ENCODE measurements at places on chromosomes 16 and 17. TPM values are rescaled to one million over a fixed set of nuclear protein-coding genes. Genes with fewer than 3 reads are reported as not detected.

Gene NRN1L
- not detected for total RNA-seq

Gene TP53TG3D
- not detected for total RNA-seq

DNA sequence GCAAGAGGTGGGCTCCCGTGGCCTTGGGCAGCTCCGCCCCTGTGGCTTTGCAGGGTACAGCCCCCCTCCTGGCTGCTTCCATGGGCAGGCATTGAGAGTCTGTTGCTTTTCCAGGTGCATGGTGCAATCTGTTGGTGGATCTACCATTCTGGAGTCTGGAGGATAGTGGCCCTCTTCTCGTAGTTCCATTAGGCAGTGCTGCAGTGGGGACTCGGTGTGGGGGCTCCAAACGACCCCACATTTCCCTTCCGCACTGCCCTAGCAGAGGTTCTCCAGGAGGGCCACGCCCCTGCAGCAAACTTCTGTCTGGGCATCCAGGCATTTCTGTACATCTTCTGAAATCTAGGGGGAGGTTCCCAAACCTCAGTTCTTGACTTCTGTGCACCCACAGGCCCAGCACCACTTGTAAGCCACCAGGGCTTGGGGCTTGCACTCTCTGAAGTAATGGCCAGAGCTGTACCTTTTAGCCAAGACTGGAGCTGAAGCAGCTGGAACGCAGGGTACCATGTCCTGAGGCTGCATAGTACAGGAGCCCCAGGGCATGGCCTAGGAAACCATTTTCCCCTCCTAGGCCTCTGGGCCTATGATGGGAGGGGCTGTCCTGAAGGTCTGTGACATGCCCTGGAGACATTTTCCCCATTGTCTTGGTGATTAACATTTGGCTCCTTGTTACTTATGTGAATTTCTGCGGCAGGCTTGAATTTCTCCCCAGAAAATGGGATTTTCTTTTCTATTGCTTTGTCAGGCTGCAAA is 6.0 kb downstream of the PRKAR1A start:
- no peak for DNase-seq

DNA sequence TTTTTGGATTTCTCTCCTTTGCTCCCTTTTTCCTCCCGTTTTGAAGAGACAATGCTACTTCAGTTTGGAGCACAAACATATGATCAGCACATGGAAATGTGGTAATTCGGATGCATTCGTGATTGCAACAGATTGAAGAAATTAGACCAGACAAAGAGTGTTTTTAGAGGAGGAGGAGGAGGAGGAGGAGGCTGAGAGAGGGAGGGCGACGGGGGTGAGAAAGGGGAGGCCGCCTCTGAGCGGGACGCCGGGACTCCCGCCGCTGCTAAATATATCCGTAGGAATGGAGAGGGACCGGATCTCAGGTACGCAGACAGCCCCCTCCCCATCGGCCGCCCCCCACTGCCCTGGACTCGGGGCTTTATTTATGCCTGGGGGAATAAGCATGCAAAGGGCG is 179.3 kb downstream of the SEC14L1 start:
- no peak for DNase-seq

GRCh38 chr17:41421116-41421515 is 3.3 kb downstream of the KRT37 start:
- no peak for DNase-seq
